ENCODE measurements at places on chromosomes 11 and 22.

- no peak for DNase-seq
These were observed 131.9 kb downstream of the WNT11 start for GRCh38 chr11:76074148-76075095.

- DNase-seq = no peak
These were observed 111.7 kb downstream of the MYO18B start for GRCh38 chr22:25853501-25854284.

GRCh38 chr11:38814670-38815069 lies 2216.6 kb upstream of the RAG2 start:
- DNase-seq = no peak

GRCh38 chr11:9362393-9362863 lies 22.0 kb upstream of the IPO7 start:
- DNase-seq = no peak

DNA sequence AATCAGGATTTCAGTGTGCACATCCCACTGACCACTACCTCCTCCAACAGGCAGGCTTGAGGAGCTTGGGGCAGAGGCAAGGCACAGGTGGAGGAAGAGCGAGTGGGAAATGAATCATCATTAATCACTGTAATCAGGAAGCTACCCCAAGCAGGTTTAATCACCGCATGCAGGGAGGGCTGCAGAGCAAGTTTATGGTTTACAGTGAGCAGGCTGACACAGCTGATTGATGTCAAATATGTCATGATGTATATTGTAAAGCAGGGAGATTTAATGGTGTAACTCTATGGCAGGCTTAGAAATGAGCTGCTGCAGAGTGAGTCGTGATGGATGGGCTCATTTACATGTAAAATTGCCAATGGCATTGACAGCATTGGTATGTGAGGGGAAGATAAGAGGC lies 441.0 kb downstream of the NTM start:
- no peak for DNase-seq

GRCh38 chr11:77121876-77122575 lies 6.0 kb upstream of the MYO7A start:
- DNase-seq = no peak

- no peak for DNase-seq
These were observed 268.5 kb downstream of the SOX6 start for GRCh38 chr11:16087886-16088285.

DNA sequence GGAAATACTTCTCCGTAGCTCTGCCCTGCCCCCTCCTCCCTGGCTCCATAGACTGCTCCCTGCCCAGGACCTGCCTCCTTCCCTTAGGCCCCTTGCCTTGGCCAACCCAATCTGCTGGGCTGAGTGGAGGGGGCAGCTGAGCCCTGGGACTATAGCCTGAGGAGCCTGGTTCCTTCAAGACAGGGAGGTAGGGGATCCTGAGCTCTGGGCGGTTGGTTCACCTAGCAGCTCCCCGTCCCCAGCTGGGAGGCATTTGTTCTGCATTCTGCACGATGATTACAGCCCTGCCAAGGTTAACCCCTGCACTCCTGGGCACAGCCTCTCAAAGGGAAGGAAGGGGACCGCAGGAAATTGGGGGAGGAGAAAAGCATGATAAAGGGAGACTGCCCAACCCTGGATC lies 3.6 kb upstream of the CDC42EP1 start:
- no peak for DNase-seq

DNA sequence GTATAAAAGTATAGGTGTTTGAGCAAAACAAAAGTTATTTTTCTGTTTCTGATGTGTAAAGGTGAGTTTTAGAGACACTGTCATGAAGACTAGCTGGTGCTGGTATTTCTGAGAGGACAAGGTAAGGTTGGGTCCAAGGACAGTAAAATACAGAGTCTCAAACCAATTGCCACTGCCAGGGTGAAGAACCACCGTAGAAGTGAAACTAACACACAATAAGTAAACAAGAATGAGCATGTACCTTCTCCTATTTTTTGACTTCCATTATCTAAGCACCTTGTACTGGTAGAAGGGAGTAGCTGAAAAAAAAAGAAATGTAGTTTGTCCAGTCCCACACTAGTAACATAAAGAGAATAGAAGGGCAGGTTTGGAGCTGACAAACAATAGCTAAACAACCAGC lies 117.3 kb downstream of the TTC28 start:
- DNase-seq = no peak

DNA sequence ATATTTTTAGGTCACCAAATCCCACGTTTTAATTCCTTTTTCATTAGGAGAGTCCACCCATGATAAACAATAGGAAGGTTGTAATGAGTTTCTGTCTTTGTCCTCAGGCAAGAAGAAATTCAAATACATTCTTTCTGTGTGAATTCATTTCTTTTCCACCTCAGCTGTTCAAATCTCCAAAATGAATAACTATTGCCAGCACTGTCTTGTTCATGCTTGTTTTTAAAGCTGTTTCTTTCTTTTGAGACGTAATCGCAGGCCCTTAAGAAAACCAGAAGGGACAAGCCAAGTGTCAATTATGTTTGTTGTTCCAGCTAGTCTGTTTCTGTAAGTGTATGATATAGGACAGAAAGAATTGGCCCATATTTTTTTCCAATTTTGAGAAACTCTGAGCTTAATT lies 20.2 kb downstream of the MMP27 start:
- no peak for DNase-seq

DNA sequence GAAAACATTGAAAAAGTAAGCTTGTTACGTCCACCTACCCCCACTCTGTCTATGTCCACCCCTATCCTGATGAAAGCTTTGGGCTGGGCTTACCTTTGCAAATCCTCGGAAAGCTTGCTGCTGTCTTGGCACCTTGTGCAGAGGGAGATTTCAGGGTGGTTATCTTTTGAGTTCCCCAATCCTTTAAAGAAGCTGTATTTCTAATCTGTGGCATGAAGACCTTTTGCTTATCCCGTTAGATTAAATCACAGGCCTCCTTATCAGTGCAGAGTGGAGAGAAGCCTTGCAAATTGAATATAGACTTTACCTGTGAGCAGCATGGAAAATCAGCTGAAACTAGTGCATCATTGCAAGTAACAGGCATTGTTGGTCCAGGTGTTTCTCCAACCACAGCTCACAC lies 580.6 kb upstream of the ANO5 start:
- DNase-seq = no peak

DNA sequence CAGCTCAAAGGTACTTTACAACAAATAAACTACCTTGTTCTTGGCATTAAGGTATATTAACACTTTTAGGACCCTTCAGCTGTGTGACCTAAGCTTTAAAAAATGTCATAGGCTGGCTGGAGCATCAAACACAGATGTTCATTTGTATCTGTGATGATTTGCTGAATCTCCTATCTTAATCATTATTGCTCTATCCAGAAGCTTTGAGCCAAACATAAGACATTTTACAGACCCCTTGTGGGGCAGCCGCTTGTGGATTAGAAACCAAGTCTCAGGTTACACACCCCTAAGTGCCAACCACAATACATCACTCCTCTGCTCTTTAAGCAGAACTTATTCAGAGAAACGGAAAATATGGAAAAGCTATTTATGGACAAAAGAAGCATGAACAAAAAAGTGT lies 394.2 kb upstream of the CCDC90B start:
- DNase-seq = no peak

- no peak for DNase-seq
These were observed 40.0 kb downstream of the ZC3H12C start for GRCh38 chr11:110133160-110133559.

DNA sequence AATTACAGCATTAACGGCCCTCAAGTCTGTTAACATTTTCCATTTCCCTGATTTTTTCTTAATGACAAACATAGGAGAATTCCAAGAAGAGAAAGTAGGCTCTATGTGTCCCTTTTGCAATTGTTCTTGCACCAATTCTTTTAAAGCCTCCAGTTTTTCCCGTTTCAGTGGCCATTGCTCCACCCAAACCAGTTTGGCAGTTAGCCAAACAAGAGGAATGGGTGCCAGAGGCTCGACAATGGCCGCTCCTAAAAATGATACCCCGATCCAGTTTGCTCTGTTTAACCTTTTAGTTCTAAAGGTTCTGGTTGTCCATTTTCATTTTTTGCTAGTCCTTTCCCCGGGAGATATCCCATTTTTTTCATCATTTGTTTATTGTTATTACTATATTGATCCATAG lies 6.7 kb upstream of the DNAJB13 start:
- no peak for DNase-seq

DNA sequence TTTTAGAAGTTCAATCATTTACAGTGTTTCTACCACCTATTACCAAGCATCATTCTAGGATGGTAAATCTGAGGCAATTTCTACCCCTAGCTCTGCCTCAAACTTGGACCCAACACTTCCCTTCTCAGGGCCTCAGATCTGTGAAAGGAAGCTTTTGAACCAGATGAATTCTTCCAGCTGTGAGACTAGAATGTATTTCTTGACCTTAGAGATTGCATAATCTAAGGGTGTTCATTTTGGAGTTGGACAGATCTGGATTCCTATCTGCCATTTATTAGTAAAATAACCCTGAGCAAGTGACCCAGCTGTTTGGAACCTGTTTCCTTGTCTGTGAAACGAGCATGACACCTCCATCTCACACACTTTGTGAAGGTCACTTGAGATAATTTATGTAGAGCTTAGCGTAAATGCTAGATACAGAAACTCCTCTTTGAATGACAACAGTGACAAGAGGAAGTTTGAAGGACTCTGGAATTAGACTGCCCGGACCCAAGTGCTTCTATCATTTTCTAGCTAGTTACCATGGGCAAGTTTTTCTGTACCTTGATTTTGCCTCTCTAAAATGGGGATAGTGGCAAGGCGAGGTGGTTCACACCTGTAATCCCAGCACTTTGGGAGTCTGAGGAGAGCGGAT lies 3.8 kb upstream of the INTS5 start:
- no peak for DNase-seq

DNA sequence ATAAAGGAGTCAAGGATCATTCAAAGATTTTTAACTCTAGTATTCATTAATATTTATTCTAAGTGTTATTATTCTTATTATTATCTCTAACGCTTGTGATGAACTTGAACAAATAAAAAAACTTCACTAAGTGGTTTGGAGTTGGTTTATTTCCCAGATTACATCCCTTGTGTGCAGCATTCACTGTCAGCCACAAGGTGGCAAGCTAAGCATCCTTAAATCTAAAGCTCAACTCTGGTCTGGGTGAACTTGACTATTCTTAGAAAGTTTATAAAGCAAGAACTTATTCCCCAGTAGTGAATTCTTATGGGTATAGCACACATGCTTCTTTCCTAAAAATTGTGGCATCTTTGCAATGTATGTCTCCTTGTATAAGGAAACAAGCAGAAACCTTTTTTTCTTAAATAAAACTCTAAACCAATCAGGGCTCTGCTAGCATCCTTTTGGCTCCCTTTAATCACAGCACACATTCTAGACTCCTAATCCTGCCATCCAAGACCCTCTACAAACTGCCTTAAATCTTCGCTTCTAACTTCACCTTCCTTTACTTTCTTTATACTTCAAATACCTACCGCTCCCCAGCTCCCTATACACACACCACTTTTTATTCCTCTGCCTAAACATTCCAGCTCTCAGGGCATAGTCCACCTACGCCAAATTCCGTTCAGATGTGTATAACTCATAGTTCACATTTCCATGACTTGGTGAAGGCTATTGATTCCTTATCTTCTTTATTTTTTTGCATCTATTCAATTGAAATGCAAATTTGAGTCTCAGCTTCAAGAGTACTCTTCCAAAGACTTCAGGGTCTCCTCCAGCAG lies 1068.8 kb downstream of the DLG2 start:
- DNase-seq = peak; percentile 33

DNA sequence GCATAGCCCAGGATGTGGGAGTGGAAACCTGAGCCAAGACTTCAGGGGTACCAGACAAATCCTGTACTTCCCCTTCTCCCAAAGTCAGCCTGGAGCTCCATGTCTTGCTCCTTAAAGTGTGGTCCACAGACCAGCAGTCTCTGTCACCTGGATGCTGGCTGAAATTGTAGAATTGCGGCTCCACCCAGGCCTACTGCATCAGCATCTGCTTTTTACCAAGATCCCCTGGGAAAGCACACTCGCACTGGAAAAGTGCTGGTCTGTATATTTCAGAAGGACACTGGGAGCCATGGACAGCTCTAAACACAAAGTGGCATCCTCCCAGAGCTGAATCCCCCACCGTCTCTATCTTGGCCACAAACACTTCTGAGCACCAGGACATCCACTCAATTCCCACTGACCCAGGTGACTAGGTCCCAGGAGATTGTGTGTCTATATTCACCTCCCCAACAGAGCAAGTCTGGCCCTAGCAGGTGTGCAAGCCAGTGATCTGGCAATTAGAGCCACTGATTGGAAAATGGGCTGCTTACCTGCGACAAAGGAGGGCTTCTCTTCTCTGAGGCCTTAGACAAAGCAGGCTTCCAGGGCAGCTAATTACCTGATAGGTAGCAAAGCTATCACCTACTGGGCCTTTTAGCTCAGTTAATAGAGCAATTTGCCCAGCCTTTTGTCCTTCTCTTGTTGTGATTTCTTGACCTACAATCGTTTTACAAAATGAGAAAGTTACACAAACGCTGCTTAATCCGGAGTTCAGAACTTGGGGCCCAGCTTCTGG lies 443.3 kb downstream of the MN1 start:
- DNase-seq = no peak

GRCh38 chr22:27295040-27295439 lies 506.5 kb downstream of the MN1 start:
- no peak for DNase-seq

- no peak for DNase-seq
These were observed 388.7 kb downstream of the MIAT start for GRCh38 chr22:27046086-27046485.

DNA sequence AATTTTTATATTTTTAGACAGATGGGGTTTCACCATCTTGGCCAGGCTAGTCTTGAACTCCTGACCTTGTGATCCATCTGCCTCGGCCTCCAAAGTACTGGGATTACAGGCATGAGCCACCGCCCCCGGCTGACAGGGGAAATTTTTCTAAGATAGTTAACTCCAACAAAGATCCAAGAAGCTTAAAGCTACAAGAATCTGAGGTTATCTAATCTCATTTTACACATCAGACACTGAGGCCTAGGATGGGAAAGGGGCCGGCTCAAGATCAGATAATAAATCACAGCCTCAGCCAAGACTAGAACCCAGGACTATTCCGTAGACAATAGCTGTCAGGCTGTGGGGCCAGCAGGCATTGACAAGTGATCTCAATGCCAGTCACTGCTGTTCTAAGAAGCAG lies 94.0 kb downstream of the AMBRA1 start:
- no peak for DNase-seq

DNA sequence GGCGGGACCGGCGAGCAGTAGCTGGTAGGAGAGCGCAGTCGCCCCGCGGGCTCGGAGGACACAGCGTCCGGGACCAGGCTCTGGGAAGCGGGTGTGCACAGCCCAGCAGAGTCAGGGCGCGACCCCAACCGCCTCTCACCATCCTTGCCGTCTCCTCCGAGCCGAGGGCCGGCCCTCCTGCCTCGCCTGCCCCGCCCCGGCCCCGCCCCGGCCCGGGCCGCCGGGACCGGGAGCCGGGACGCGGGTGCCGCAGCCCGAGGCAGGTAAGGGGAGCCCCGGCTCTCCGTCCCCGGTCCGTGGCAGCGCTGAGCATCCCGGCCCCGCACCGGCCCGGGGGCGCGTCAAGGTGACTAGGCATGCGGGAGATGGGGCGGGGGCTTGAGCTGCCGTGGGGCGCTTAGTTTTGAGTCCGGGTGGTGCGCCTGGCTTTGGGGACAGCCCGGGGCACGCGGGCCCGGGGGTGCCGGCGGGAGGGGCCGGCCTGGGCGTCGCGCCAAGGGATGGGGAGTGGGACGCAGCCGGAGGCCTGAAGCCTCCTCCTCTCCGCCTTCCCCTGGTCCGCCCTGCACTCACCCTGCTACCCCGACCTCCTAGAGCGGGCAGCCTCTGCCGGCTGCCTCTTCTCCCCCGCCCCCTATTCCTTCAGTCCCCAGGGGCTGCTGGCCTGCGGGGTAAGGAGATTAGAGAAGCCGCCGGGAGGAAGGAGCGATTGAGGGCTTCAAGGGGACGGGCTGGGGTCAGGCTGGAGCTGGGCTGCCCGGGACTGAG lies at the start of gene ABCG4:
Gene ABCG4 (plus strand): TSS at position 35 of the 768 bp plus-strand sequence. CDS start 914 bp downstream, outside the sequence.
- DNase-seq = no peak

- DNase-seq = no peak
These were observed 102.8 kb upstream of the NCAM1 start for GRCh38 chr11:112858289-112859023.
